ENCODE measurements at places on chromosomes 7 and 10. TPM values are rescaled to one million over a fixed set of nuclear protein-coding genes. Genes with fewer than 3 reads are reported as not detected.

GCK gene
- total RNA-seq: 0.24 TPM

ZNF853 gene
- 2.8 TPM for total RNA-seq

GRCh38 chr7:27198871-27199801 is 755 bp downstream of the HOXA13 start:
- peaks cover 9% of the 10 kb centered on the region for H3K4me1 ChIP-seq
- H3K36me3 ChIP-seq: no peaks in the 10 kb centered on the region
- no peak for DNase-seq
- peak overlapping the region; percentile 65 for H3K4me3 ChIP-seq
- peaks cover 97% of the 10 kb centered on the region for H3K27me3 ChIP-seq
- H3K27ac ChIP-seq: no peak overlapping the region

ANKRD2 gene
- total RNA-seq: 0.05 TPM

DNA sequence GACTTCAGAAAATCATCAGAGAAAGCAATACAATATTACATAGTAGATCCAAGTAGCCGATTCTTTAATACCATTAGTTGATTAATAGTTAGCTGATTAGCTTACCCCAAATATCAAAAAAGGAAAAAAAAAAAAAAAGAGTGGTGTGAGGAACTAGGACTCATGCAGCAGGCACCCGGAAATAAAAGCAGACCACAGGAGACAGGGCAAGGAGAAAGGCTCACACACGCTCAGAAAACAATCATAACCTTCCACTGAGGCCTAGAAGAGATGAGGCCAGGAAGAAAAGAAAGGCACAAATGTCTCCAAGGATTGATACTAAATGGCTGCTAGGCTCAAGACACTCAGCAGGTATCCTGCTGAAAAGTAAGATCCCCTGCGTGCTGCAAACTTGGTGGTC is 25.9 kb downstream of the TRDMT1 start:
- no peaks in the 10 kb centered on the region for H3K27me3 ChIP-seq
- no peak for DNase-seq

GRCh38 chr10:97522937-97523336 is 24.2 kb downstream of the UBTD1 start:
- H3K4me3 ChIP-seq: no peak overlapping the region
- no peak overlapping the region for H3K27ac ChIP-seq
- no peaks in the 10 kb centered on the region for H3K27me3 ChIP-seq
- DNase-seq: no peak
- H3K4me1 ChIP-seq: no peaks in the 10 kb centered on the region

ADCYAP1R1 gene
- total RNA-seq: 0.61 TPM

GRCh38 chr10:21689881-21690280 is 155.8 kb downstream of the MLLT10 start:
- DNase-seq: no peak
- no peak overlapping the region for H3K27ac ChIP-seq
- no peaks in the 10 kb centered on the region for H3K27me3 ChIP-seq
- no peaks in the 10 kb centered on the region for H3K36me3 ChIP-seq
- H3K4me3 ChIP-seq: no peak overlapping the region

GPER1 gene
- total RNA-seq: 0.99 TPM

UBTD1 gene
- total RNA-seq: 2.5 TPM

- no peak for DNase-seq
- no peaks in the 10 kb centered on the region for H3K36me3 ChIP-seq
- H3K4me3 ChIP-seq: no peak overlapping the region
- no peaks in the 10 kb centered on the region for H3K4me1 ChIP-seq
- H3K27ac ChIP-seq: no peak overlapping the region
These were observed 311.7 kb upstream of the NEBL start for GRCh38 chr10:21208666-21209316.

- no peak for DNase-seq
- H3K36me3 ChIP-seq: no peaks in the 10 kb centered on the region
- H3K4me3 ChIP-seq: no peak overlapping the region
- H3K4me1 ChIP-seq: peaks cover 1% of the 10 kb centered on the region
- H3K27ac ChIP-seq: no peak overlapping the region
These were observed 28.3 kb downstream of the ZFAND2A start for GRCh38 chr7:1131471-1132265.

GRCh38 chr7:102463841-102464576 is 654 bp downstream of the ALKBH4 start:
- no peak for DNase-seq
- H3K36me3 ChIP-seq: peaks cover 15% of the 10 kb centered on the region
- H3K4me1 ChIP-seq: peaks cover 17% of the 10 kb centered on the region
- H3K27me3 ChIP-seq: no peaks in the 10 kb centered on the region
- no peak overlapping the region for H3K27ac ChIP-seq

GRCh38 chr10:58742141-58742540 is 229.5 kb downstream of the BICC1 start:
- no peaks in the 10 kb centered on the region for H3K27me3 ChIP-seq
- H3K27ac ChIP-seq: no peak overlapping the region
- no peak overlapping the region for H3K4me3 ChIP-seq
- no peak for DNase-seq

PHKG1 gene
- 0.85 TPM for total RNA-seq

DNA sequence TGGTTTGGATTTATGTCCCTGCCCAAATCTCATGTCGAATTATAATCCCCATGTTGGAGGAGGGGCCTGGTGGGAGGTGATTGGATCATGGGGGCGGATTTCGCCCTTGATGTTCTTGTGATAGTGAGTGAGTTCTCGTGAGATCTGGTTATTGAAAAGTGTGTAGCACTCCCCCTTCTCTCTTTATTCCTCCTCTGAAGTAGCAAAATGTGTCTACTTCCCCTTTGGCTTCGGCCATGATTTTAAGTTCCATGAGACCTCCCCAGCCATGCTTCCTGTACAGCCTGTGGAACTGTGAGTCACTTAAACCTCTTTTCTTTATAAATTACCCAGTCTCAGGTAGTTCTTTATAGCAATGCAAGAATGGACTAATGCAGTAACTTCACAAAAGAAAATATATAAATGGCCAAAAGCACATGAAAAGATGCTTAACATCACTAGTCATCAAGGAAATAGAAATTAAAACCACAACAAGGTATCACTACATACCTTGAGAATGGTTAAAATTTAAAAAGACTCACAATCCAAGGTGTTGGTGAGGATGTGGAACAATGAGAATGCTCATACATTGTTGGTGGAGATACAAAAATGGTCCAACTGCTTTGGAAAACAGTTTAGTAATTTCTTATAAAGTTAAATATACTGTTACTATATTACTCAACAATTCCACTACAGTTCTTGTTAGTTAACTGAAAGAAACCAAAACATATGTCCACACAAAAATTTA is 218.7 kb downstream of the SNX10 start:
- no peak for DNase-seq
- H3K4me1 ChIP-seq: no peaks in the 10 kb centered on the region
- no peak overlapping the region for H3K27ac ChIP-seq

RNF133 gene
- total RNA-seq: 0.19 TPM

DNA sequence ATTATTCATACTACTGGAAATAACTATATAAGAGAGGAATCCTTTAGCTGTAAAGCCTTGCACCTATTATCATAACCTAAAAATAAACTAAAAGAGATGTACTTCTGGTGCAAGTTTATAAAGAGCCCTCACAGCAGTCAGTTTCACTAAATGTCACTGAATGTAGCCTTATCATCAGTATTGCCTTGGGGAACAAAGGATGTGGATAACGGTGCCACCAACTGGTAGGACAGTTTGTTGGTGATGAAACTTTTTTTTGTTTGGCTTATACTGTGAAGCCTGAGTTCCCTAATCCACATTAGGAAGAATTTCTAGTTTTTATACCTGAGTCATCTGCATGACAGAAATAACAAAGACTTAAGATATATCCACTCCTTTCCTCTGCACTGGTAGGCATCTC is 117.9 kb upstream of the COL1A2 start:
- no peak overlapping the region for H3K4me3 ChIP-seq
- no peak overlapping the region for H3K27ac ChIP-seq
- no peaks in the 10 kb centered on the region for H3K4me1 ChIP-seq
- H3K36me3 ChIP-seq: no peaks in the 10 kb centered on the region
- H3K27me3 ChIP-seq: no peaks in the 10 kb centered on the region

TLX1 gene
- 0.05 TPM for total RNA-seq

HMX3 gene
- total RNA-seq: not detected

VAX1 gene
- total RNA-seq: not detected

GRCh38 chr7:4245866-4246470 is 436.1 kb upstream of the FOXK1 start:
- no peak for DNase-seq
- H3K4me1 ChIP-seq: no peaks in the 10 kb centered on the region
- no peak overlapping the region for H3K4me3 ChIP-seq
- H3K27ac ChIP-seq: no peak overlapping the region
- no peaks in the 10 kb centered on the region for H3K36me3 ChIP-seq

SLC26A5 gene
- total RNA-seq: 0.05 TPM

- peaks cover 19% of the 10 kb centered on the region for H3K36me3 ChIP-seq
- no peak overlapping the region for H3K4me3 ChIP-seq
- no peak for DNase-seq
- H3K27me3 ChIP-seq: peaks cover under 1% of the 10 kb centered on the region
- H3K4me1 ChIP-seq: peaks cover 8% of the 10 kb centered on the region
- no peak overlapping the region for H3K27ac ChIP-seq
These were observed 54.1 kb downstream of the ZNF467 start for GRCh38 chr7:149719050-149719899.

EBLN1 gene
- total RNA-seq: not detected

- DNase-seq: no peak
- no peaks in the 10 kb centered on the region for H3K36me3 ChIP-seq
These were observed 484 bp upstream of the DLX5 start for GRCh38 chr7:97025130-97025499.

SPOCK2 gene
- 91.6 TPM for total RNA-seq
